ENCODE measurements at places on chromosomes 16 and 17.

DNA sequence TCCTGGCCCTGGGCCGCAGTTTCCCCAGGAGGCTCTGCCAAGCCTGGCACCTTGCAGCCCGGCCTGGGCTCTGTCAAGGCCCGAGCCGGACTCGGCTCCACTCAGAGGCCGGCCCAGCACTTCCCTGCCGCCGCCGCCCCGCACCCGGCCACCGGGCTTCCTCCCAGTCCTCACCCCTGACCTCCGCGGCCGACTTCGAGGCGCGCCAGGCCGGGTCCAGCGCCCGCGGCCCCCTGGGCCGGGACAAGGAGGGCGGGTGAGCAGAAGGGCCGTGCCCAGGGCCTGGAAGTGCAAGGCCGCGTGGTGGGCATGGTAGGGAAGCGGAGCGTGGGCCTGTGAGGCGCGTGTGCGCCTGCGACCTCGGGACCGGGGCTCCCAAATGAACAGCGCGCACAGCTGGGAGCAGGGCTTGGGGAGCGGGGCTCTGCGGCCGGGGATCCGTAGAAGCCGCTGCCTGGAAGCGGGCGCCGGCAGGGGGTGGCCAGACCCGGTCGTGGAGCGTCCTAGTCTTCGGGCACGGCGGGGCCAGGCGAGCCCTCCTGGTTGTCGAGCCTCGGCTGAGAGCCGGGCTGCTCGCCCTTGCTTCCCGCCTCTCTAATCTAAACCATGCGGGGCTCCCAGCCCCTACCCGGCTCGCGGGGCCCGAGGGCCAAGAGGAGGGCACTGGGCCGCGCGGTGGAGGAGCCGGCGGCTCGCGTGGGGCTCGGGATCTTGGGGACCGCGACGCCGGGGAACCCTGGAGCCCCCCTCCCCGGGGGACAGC is 503 bp upstream of the TBX4 start:
- DNase-seq: no peak

GRCh38 chr16:6926762-6927161 is 405.9 kb upstream of the RBFOX1 start:
- DNase-seq: no peak

- no peak for DNase-seq
Measured at GRCh38 chr16:2985893-2986355, 5.7 kb upstream of the PKMYT1 start.

GRCh38 chr16:14199624-14200023 is 128.5 kb downstream of the MRTFB start:
- DNase-seq: no peak

- DNase-seq: no peak
Measured at GRCh38 chr17:19238167-19238505, 970 bp downstream of the EPN2 start.

All from inflammatory macrophage (primary cell).